ENCODE measurements at places on chromosomes 12 and 14.

- H3K4me3 ChIP-seq: no peak overlapping the region
- peaks cover 9% of the 10 kb centered on the region for H3K4me1 ChIP-seq
- DNase-seq: no peak
- H3K36me3 ChIP-seq: no peaks in the 10 kb centered on the region
- H3K27ac ChIP-seq: no peak overlapping the region
Measured at GRCh38 chr12:457676-458075, 2.1 kb upstream of the B4GALNT3 start.

GRCh38 chr14:97074856-97075255 is 277.7 kb downstream of the VRK1 start:
- no peaks in the 10 kb centered on the region for H3K36me3 ChIP-seq
- no peak overlapping the region for H3K4me3 ChIP-seq
- DNase-seq: no peak
- H3K27ac ChIP-seq: no peak overlapping the region

- H3K27me3 ChIP-seq: no peaks in the 10 kb centered on the region
- no peak overlapping the region for H3K4me3 ChIP-seq
- no peaks in the 10 kb centered on the region for H3K36me3 ChIP-seq
- DNase-seq: no peak
Measured at GRCh38 chr14:60622210-60622916, 26.9 kb downstream of the SIX1 start.

DNA sequence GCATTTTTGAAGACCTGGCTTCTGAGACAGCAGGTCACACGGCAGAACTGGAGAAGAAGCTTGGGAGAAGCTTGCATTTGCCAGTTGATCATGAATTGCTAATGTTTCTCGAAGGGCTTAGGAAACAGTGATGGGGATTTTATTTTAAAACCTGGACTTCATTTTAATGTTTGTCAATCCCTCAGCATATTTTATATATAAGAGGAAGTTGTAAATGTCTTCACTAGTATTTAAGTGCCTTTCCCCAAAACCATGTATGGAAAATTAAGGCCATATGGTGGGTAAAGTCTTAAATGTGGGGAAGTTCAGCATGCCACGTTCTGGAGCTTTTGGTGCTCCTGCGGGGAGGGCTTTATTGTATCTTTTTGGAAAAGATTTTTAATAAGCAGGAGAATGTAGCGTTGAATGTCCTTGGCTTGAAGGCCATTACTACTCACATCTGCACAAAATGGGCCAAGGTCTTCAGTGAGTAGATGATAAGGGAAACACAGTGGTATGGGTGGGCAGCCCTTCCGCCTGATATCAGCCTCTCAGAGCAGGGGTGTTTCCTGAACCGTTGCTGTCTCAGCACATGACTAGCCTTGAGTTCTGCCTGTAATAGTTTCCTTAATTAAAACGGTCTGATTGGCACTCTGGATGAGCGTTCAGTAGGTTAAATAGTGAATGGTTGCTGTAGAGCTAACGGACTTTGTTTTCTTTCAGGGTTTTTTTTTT is 511.4 kb downstream of the PCNX1 start:
- H3K4me3 ChIP-seq: no peak overlapping the region
- H3K27ac ChIP-seq: no peak overlapping the region
- no peaks in the 10 kb centered on the region for H3K27me3 ChIP-seq
- DNase-seq: no peak
- H3K4me1 ChIP-seq: peaks cover 11% of the 10 kb centered on the region

- H3K27me3 ChIP-seq: no peaks in the 10 kb centered on the region
- H3K36me3 ChIP-seq: no peaks in the 10 kb centered on the region
- no peaks in the 10 kb centered on the region for H3K4me1 ChIP-seq
Measured at GRCh38 chr12:45502481-45503128, 226.9 kb upstream of the ARID2 start.

All from PC-9 (cell line).